Foreskin keratinocyte (primary cell): ENCODE measurements at places on chromosomes 7 and 10. TPM values are rescaled to one million over a fixed set of nuclear protein-coding genes. Genes with fewer than 3 reads are reported as not detected.
A peak's percentile ranks its signal among the peaks of the same experiment; 100 is the strongest.

- peak; percentile 35 for DNase-seq
Observed at GRCh38 chr7:15239801-15240200, 322.0 kb downstream of the AGMO start.

DNA sequence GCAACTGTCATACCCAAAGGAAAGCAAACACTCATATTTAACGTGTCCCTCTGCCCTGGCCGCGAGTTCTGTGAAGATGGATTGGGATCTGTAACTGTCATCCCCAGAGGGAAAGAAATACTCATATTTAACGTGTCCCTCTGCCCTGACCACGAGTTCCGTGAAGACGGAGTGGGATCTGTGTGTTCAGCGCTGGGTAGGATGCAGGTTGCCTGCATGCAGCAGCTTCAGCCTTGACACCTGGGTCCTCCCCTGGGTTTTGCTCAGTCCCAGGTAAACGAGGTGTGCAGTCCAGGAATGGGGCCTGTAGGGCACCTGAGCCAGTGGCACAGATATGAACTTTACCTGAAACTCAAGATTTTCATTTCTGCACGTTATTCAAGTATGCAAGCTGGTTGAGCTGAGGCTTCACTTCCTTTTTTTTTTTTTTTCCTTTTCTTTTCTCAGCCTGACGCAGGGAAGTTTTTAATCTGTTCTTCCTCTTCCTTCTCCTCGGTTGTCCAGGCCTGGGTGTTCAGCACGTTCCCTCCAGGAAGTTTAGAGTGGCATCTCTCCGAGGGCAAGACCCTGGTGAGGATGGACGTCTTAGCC is 159.0 kb upstream of the SHH start:
- no peak for DNase-seq

- DNase-seq, result no peak
Observed at GRCh38 chr10:66098595-66099480, 827.0 kb upstream of the LRRTM3 start.

DNA sequence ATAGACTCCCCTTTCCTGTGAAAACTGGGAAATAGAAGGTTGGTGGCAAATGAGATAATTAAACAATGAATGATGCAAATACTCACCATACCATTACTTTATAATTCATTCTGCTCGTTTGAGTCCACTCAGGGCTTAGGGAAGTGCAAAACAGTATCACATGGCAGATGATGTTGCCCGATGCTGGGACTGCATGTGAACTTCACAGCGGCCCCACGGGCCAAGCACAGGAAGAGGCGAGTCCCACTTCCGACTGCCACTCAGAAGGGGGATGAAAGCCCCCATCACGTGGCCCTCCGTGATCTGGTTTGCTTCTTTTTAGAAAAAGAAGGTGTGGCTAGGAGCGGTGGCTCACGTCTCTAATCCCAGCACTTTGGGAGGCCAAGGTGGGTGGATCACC is 71.5 kb downstream of the PRPF18 start:
- no peak for DNase-seq

- no peak for DNase-seq
Observed at GRCh38 chr7:24750441-24751055, 6.7 kb downstream of the GSDME start.

DNA sequence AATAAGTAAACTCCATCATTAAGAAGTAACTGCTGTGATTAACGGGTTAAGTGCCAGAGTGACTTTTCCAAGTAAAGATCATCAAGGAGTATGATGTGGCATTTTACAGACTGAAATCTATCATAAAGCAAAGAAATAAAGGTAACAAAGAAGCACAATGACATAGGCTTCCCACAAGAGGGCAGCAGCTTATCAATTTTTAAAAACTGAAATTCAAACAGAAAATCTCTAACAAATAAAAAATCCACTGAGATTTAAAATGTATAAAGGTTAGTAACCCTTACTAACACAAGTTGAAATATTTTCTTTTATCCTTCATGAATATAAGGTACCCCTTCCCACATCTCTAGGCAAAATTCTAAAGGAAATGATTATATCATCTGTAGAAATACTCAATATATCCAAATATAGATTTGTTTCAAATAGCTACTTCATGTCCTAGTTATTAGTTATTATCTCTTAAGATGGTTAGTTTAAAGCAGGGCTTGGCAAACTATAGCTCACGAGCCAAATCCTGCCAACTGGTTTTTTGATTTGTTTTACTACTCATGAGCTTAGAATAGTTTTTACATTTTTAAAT is 29.2 kb downstream of the FAM3C start:
- no peak for DNase-seq

GRCh38 chr10:63702092-63702491 is 180.9 kb downstream of the REEP3 start:
- DNase-seq, result no peak

DNA sequence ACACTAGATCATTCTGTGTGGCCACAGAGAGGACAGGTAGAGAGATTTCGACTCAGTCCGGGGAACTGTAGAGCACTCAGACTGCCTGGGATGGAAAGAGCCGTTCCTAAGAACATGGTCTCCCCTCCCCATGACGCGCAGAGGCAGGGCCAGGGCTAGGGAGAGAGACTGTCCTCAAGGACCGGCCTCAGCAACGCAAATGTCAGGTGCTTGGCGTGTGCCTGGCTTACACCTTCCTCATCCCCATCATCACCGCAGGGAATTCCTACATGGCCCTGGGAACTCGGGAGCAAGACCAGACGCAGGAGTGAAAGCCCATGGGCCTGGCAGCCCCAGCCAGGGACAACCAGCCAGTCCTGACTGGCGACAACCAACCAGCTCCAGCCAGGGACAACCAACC is 55.6 kb downstream of the PROSER2 start:
- no peak for DNase-seq

DNA sequence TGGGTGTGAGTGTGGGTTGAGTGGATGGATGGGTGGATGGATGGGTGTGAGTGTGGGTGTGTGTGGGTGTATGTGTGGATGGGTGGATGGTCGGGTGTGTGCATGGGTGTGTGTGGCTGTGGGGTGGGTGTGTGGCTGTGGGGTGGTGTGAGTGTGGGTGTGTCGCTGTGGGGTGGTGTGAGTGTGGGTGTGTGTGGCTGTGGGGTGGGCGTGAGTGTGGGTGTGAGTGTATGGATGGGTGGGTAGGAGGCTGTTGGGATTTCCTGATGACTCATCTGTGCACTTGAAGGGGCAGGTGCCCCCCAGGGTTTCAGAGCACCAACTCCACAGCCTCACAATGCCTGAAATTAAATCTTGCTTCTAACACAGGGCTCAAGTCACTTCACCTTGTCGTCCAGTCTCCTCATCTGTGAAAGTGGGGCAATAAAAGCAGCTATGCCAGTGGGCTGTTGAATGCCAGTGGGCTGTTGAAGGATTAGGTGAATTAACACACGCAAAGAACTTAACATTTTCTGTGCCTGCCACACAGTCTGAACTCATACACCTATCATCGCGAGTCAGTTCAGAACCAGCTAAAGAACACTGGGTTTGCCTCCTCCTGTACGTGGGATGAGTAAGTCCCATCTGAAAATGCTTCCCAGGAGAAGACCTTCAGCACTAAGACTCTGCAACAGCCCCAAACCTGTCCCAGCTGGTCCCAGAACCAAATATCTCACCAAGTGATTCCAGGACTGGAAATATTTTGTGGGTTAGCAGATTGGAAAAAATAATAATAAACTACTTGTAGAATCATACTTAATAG is 32.0 kb downstream of the SFMBT2 start:
- DNase-seq, result peak; percentile 62

- no peak for DNase-seq
Observed at GRCh38 chr7:105677817-105678573, 96.7 kb upstream of the EFCAB10 start.

DNA sequence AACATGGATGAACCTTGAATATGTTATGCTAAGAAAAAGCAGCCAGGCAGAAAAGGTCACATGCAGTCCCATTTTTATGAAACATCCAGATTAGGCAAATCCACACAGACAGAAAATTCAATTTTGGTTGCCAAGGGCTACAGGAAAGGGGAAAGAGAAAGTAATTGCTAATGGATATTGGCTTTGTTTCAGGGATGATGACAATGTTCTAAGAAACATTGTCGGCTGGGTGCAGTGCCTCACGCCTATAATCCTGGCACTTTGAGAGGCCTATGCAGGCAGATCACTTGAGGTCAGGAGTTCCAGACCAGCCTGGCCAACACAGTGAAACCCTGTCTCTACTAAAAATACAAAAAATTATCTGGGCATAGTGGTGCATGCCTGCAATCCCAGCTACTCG is 23.0 kb downstream of the ZNF33B start:
- no peak for DNase-seq

GRCh38 chr10:130424418-130424817 is 288.2 kb downstream of the GLRX3 start:
- no peak for DNase-seq

DNA sequence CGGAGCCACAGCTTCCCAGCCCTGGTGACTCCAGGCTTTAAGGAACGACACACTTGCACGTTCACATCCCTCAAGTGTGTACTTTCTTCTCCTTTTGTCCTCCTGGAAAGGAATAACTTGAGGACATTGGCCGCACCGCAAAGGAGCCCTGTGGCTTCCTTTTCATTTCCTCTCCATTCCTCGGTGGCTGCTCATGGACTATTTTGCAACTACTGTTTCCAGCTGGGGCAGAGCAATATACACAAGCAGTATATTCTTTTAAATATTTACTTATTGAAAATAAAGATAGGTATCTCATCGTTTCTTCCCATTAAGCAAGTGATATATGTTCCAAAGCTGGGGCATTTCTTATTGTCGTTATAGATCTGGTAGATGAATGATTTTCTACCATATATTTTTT is 97.2 kb upstream of the LYZL1 start:
- DNase-seq, result no peak

DNA sequence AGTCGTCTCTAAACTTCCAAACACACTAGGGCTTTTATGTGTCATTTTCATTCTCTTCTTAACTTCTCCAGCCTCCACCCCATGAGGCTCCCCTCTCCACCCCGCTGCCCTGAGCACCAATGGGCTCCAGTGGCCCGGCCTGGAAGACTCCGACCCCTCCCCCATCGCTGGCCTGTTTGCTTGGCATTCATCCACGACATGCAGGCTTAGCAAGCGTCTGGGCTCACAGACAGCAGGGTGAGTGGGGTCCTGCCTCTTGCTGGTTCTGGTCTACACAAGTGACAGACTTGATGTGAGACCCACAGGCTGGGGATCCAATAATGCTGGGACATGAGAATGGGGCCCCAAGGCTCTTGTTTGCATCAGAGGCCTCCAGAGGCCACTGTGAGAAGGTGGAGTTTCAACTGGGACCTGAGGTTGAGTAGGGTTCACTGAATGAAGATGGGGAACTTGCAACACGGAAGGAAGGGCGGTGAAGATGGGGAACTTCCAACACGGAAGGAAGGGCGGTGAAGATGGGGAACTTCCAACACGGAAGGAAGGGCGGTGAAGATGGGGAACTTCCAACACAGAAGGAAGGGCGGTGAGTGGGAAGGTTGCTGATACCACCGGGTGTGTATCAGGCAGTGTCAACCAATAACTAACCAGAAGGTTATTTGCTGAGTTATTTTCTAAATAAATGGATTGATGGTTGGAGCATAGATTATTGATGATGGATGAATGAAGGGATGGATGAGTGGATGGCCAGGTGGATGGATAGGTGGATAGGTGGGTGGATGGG is 14.0 kb downstream of the KNDC1 start:
- no peak for DNase-seq

DNA sequence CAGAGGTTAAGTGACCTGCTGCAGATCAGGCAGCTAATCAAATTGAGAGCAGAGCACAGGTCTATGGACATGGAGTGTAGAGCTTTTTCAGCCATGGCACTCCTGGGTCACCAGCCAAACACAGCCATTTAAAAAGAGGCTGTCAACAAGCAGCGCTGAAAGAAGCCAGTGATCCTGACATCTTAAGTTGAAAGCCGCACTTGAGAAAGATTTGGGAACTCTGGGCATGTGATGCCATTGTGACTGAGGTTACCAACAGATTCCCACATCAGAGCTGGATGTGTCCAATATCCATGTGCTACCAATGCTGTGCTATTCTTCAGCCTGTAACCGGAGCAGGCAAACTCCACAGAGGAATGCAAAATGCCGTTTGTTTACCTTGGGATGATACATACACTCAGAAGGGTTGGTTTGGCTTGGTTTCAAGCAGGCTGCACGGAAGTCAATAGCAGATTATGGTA is 56.2 kb upstream of the ABLIM1 start:
- peak; percentile 53 for DNase-seq

- DNase-seq, result peak; percentile 100
Observed at GRCh38 chr7:135291809-135292253, 58.2 kb downstream of the STRA8 start.

GRCh38 chr10:114663626-114664025 is 5.6 kb upstream of the ABLIM1 start:
- DNase-seq, result no peak

DNA sequence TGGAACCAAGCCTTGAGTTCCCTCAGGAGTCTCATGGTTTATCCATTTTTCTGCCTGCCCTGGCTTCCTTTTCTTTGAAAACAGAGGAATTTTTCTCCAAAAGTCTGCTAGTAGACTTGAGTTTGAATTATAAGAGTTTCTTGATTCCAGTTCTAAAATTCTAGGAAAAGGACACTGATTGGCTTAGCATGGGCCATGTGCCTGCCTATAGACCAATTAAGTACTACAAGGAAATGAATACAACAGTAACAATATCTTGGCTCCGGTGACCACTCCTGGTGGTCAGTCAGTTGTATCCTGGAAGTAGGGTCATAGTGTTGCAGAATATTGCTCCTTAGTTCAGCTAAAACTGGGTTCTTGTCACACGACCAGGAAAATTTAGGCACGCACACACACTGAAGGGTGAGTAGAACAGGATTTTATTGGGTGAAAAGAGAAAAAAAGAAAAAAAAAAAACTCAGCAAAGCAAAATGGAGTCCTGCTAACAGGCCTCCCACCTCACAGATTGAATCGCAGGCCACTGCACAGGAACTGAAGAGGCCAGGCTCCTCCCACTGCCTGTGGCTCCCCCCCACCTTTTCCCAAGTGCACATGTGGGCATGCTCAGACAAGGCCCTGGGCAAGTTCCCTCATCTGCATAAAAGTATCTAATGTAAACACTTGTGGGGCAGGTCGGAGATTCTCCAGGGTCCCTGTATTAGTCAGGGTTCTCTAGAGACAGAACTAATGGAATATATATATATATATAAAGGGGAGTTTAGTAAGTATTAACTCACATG is 155.1 kb downstream of the LYZL1 start:
- peak; percentile 54 for DNase-seq

- no peak for DNase-seq
Observed at GRCh38 chr7:83452256-83452655, 196.7 kb downstream of the SEMA3E start.

- DNase-seq, result peak; percentile 99
Observed at GRCh38 chr10:118522791-118523498, 72.5 kb downstream of the PRLHR start.

The GPR141 gene
- not detected in 2 replicates for polyA plus RNA-seq

The RAB19 gene
- not detected in 2 replicates for polyA plus RNA-seq

The PTF1A gene
- polyA plus RNA-seq, result not detected in 2 replicates

The PON3 gene
- polyA plus RNA-seq, result 1.6 and 2.6 TPM in 2 replicates

The VAX1 gene
- polyA plus RNA-seq, result 0.07 and 0.15 TPM in 2 replicates

The PNLIPRP3 gene
- polyA plus RNA-seq, result 9.7 and 13.7 TPM in 2 replicates

The HOXA3 gene
- polyA plus RNA-seq, result 1.0 and 1.4 TPM in 2 replicates

The GTF2IRD1 gene
- 35.4 and 36.7 TPM in 2 replicates for polyA plus RNA-seq

The YWHAG gene
- 70.5 and 89.6 TPM in 2 replicates for polyA plus RNA-seq
